Kidney (tissue), 22 donors: ENCODE measurements at places on chromosomes 6 and 20. TPM values are rescaled to one million over a fixed set of nuclear protein-coding genes. Genes with fewer than 3 reads are reported as not detected.

DNA sequence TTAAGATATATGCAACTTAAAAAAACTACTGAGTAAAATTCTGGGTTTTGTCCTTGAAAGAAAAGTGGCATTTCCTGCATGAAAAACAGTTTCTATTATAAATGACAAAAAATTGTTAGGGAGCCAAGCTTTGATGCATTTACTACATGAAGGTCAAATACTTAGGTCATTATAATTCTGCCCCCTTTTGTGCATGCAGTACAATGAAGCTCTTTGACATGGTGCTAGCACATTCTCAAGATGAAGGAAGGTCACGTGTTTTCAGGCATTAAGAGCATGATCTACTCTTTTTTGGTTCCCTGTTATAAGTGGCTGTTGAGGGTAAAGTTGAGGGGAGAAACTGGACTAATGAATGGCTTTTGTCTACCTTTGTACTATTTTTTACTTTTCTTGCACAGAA, 72.7 kb downstream of the FOXO3 start:
- H3K27ac ChIP-seq: no peak overlapping the region
- H3K4me3 ChIP-seq: no peak overlapping the region
- no peaks in the 10 kb centered on the region for H3K36me3 ChIP-seq
- peaks cover 26% of the 10 kb centered on the region for H3K4me1 ChIP-seq

- H3K4me1 ChIP-seq: no peaks in the 10 kb centered on the region
- DNase-seq: no peak
- peaks cover 60% of the 10 kb centered on the region for H3K36me3 ChIP-seq
- H3K27ac ChIP-seq: no peak overlapping the region
- no peak overlapping the region for H3K4me3 ChIP-seq
Measured at GRCh38 chr6:31643818-31644454, 8.5 kb downstream of the BAG6 start.

DNA sequence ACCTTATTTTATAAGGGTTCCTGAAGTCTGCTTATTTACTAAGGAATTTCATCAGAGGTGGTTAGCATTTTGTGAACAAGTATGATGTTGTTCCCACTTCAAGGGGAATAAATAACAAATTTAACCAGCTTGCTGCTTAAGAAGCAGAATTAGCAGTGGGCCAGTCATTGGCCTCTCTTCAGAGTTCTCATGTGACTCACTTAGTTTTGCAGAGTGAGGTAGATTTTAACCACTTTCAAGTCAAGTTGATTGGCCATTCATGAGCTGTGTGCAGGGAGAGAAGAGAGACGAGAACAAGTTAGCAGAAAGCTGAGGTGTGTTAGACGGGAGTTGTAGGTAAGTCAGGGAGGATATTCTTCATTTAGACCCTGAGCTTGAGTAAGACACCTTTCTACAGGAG, 18.1 kb downstream of the TOP1 start:
- H3K27me3 ChIP-seq: no peaks in the 10 kb centered on the region
- H3K4me1 ChIP-seq: peaks cover 2% of the 10 kb centered on the region
- peak overlapping the region; percentile 22 for H3K4me3 ChIP-seq
- DNase-seq: no peak
- no peaks in the 10 kb centered on the region for H3K36me3 ChIP-seq

DNA sequence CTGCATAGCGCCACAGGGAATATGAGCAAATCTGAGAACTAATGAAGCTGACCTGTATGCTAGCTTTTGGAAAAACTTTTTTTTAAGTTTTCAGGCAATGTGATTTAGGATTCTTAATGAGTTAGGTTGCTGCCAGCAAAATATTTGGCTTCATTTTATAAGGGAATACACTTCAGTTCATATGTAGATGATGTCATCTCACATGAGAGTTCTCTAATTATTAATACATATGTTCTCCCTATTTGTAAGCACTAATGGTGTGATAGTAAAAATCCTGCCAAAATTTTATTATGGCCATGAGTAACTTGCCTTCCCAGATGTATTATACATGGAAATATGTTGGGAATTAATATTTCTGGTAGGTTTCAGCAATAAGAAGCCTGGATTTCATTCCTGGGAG, 573.8 kb downstream of the EPM2A start:
- H3K36me3 ChIP-seq: no peaks in the 10 kb centered on the region
- no peak overlapping the region for H3K27ac ChIP-seq
- no peaks in the 10 kb centered on the region for H3K4me1 ChIP-seq
- DNase-seq: no peak

- no peak overlapping the region for H3K27ac ChIP-seq
- H3K36me3 ChIP-seq: no peaks in the 10 kb centered on the region
- no peak overlapping the region for H3K4me3 ChIP-seq
- no peaks in the 10 kb centered on the region for H3K4me1 ChIP-seq
- no peak for DNase-seq
Measured at GRCh38 chr6:148565930-148566663, 180.7 kb upstream of the UST start.

DNA sequence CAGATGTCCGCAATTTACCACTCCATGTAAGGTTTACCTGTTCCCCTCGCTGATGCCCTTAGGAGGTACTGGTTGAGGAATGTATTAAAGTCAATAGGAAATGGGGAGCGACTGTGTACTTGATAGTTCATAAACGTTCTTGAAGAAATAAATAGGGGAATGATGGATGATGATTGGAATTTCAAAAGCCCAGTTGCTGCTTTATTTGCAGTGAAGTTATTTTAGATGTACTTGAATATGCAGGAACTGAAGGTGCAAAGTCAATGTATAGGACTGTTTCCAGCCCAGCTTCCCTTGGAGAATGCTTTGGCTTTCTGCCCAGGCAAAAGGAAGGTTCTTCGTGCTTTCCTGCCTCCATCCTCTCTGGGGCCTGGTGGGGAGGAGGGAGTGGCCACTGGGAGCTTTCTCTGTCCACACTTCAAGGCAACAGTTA, 19.8 kb downstream of the ADGRF5 start:
- peaks cover 2% of the 10 kb centered on the region for H3K36me3 ChIP-seq
- H3K27ac ChIP-seq: no peak overlapping the region
- H3K4me3 ChIP-seq: no peak overlapping the region
- H3K4me1 ChIP-seq: peaks cover 5% of the 10 kb centered on the region

DNA sequence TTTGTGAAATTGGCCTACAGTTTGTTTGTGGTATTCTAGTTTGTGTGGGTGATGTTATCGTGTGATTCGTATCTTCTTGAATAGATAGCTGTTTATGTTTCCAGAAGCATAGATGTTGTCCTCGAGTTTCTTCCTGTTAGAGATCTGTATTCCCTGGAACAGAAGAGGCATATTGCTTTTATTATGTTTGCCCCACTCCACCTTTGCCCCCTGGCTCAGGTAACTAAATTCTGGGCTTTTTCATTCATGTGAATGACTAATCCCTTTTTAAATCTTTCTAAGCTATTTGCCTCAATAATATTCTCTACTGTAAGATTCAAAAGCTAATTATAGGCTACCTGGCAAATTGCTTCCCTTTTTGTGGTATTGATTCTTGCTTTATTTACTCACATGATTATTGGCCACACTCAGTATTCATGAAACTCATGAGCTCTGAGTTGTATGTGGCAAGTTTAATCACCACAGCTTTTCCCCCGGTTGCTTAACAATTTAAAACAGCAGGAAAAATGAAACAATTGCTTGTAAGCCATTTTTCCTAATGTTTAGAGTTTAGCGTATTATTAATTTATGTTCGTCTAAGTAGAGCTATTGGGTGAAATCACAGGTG, 12.6 kb downstream of the RNF217 start:
- H3K27me3 ChIP-seq: no peaks in the 10 kb centered on the region
- no peak overlapping the region for H3K27ac ChIP-seq
- DNase-seq: no peak
- H3K4me3 ChIP-seq: no peak overlapping the region
- H3K4me1 ChIP-seq: no peaks in the 10 kb centered on the region
- peaks cover 6% of the 10 kb centered on the region for H3K36me3 ChIP-seq

DNA sequence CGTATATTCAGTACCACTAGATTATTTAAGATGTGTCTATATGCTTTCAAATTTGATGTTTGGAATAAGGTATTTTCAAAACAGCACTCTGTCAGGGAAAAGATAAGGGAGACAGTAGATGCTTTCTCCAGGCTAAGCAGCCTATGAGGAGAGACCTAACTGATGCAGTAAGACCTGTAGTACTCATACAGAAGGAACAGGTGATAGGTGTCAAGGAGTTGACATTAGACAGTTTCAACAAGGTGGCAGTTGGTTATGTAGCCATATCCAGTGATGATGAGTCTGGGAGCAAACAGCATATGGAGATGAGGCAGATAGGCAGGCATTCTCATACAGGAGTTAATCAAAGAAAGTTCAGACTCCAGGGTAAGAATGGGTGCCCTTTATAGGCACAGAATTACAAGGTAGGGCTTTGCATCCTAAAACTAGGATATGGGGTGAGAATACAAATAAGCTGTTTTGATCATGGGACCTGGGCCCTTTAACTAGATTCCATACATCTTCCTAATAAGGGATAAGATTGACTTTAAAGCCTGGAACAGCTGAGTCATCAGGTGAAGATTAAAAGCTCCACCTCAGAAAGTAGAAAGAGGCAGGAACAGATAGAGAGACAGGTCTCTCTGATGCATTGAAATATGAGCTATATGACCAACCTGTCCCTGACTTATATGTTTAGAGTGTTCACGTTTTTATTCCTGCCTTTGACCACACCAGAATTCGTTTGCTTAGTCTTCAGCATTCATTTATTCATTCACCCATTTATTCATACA, 7.9 kb downstream of the RSPH4A start:
- H3K4me3 ChIP-seq: no peak overlapping the region
- DNase-seq: no peak
- H3K27me3 ChIP-seq: no peaks in the 10 kb centered on the region

GRCh38 chr6:18363746-18364145, 23.4 kb upstream of the RNF144B start:
- DNase-seq: no peak
- H3K4me3 ChIP-seq: no peak overlapping the region
- H3K27me3 ChIP-seq: no peaks in the 10 kb centered on the region
- H3K27ac ChIP-seq: no peak overlapping the region

NOTCH4 gene
- total RNA-seq: 30.5 TPM

DYNLT2 gene
- total RNA-seq: 1.9 TPM

DLL1 gene
- 11.9 TPM for total RNA-seq

PSMB9 gene
- 56.6 TPM for total RNA-seq
